ENCODE measurements at places on chromosomes 3 and 15.
A peak's percentile ranks its signal among the peaks of the same experiment; 100 is the strongest.

- H3K4me3 ChIP-seq = no peak overlapping the region
- no peak overlapping the region for H3K27ac ChIP-seq
- H3K27me3 ChIP-seq = peaks cover 4% of the 10 kb centered on the region
- H3K4me1 ChIP-seq = peaks cover 85% of the 10 kb centered on the region
- no peak for DNase-seq
Measured at GRCh38 chr3:16373341-16373946, 108.4 kb downstream of the OXNAD1 start.

DNA sequence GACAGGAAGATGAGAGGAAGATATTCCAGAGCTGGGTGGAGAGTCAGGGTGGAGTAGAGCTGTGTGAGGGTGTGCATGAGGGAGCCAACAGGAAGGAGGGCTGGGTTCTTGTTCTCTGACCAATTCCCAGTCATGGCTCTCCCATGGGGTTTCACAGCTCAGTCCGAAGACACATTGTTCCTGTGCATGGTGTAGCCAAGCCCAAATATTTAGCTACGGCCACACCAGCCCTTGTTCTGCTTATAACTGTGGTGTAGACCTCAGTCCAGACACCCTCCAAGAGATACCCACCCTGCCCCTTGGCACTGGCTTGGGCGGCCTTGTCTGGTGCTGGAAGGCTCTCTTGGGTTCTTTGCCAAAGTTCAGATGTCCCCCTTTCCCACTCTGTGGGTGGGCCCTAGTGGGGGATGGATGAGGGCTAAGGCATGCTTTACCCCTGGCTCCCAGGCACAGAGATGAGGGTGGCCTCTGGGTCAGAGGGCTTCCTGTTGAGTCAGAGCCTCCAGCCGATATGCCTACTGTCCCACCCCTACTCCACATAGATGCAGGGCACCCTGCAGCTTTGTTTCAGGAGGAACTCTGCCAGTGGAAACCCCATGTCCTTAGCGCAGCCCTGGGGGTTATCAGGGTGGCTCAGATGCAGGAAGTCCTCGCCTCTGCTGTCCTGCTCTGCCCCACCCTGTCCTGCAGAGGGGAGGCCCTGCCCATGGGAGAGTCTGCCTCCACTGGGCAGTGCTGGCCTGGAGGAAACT, 271.2 kb upstream of the CTDSPL start:
- H3K27me3 ChIP-seq = peaks cover 3% of the 10 kb centered on the region
- H3K4me1 ChIP-seq = peaks cover 26% of the 10 kb centered on the region
- no peak for DNase-seq
- peaks cover 13% of the 10 kb centered on the region for H3K36me3 ChIP-seq

GRCh38 chr3:15399970-15400369, 27.4 kb downstream of the METTL6 start:
- H3K4me1 ChIP-seq = no peaks in the 10 kb centered on the region
- DNase-seq = no peak
- H3K36me3 ChIP-seq = peaks cover 24% of the 10 kb centered on the region
- H3K27me3 ChIP-seq = peaks cover 7% of the 10 kb centered on the region
- no peak overlapping the region for H3K4me3 ChIP-seq

GRCh38 chr3:126358816-126359181, 1.6 kb upstream of the KLF15 start:
- no peak for DNase-seq
- H3K4me3 ChIP-seq = peak overlapping the region; percentile 35
- no peak overlapping the region for H3K27ac ChIP-seq

GRCh38 chr15:39413558-39413957, 167.3 kb upstream of the THBS1 start:
- H3K27ac ChIP-seq = no peak overlapping the region
- no peaks in the 10 kb centered on the region for H3K4me1 ChIP-seq
- no peak overlapping the region for H3K4me3 ChIP-seq
- no peak for DNase-seq
- H3K36me3 ChIP-seq = peaks cover 19% of the 10 kb centered on the region

- peak overlapping the region; percentile 97 for H3K27ac ChIP-seq
- peaks cover 23% of the 10 kb centered on the region for H3K4me1 ChIP-seq
- H3K4me3 ChIP-seq = peak overlapping the region; percentile 93
- DNase-seq = peak; percentile 5
- H3K27me3 ChIP-seq = peaks cover 20% of the 10 kb centered on the region
Measured at GRCh38 chr3:51538115-51538458, 432 bp upstream of the RAD54L2 start.
